NCI-H510A (cell line): ENCODE measurements at places on chromosomes 5 and 9.
A peak's percentile ranks its signal among the peaks of the same experiment; 100 is the strongest.

DNA sequence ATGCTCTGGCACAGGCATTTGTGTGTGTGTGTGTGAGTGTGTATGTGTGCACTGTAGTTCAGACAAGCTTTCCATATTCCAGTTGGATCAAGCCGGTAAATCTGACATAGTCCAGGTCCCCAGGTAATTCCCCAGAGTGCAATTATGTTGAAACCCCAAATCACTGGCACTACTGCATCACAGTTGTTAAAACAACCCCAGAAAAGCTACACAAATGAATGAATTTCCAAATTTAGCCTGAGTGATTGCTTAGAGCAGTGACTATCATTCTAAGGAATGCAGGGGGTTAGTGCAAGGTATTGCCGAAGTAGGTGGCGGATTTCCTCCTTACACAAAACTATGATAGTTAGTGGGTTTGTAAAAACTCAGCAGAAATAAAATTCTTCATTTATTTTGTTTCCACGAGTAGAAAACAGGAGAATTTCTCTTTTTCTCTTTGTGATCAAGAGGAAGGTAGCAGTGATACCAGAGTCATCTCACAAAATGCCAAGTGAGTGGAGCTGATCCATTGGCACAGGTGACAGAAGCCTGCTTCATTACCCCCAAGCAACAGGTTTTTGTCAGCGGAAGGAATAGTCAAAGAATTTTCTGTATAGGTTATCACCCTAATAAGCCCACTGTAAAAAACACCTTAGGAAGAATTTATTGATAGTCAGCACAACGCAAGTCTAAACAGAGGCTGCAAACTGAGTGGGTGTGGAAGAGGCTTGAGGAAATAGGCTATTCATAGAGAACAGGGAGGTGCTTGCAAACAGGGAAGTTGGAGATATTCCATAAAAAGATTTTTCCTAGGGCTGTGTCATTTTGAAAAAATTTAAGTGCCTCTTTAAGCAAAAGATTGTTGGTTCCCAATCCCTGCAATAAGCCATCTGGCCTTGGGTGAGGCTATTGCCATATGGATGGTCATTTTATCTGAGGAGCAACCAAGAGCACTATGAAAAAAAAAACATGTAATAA is 385.1 kb downstream of the CHSY3 start:
- no peak for DNase-seq

- no peak for DNase-seq
These were observed 271.8 kb upstream of the DMAC1 start for GRCh38 chr9:8071445-8071798.

- no peak for DNase-seq
These were observed 6.2 kb upstream of the ERGIC1 start for GRCh38 chr5:172827841-172828240.

- no peak for DNase-seq
These were observed 18.9 kb downstream of the SEMA4D start for GRCh38 chr9:89478821-89479668.

DNA sequence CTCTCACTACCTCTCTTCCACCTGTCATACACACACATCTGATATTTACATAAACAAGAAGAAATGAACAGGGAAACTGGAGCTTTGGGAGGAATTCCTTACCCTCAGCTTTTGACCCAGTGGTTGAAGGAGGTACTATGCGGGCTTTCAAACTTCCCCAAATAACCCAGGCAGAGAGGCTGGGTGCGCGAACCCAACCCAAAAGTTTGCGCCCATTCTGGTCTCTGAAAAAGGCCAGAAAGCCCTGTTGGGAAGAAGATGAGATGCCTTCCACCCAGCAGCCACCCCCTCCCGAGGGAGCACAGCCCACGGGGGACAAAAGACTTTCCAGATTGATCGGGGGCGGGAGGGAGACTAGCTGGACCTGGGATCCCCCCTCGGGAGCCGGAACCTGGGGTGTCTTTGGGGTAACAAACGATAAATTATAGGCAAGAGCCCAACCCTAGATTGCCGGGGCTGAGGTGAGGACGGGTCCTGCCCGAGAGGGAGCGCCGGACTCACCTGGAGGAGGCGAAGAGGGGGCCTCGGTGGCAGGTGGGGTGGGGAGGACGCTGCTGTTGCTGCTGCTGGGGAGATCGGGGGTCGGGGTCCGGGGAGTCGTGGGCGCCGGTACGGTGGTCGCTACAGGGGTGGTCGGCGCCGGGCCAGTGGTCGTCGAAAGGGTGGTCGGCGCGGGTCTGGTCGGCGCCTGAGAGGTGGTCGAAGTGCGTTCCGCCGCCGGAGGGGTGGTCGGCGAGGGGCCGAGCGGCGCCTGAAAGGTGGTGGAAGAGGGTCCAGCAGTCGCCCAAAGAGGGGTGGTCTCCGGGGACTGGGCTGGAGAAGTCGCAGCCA is 798 bp downstream of the MEGF9 start:
- DNase-seq: no peak

DNA sequence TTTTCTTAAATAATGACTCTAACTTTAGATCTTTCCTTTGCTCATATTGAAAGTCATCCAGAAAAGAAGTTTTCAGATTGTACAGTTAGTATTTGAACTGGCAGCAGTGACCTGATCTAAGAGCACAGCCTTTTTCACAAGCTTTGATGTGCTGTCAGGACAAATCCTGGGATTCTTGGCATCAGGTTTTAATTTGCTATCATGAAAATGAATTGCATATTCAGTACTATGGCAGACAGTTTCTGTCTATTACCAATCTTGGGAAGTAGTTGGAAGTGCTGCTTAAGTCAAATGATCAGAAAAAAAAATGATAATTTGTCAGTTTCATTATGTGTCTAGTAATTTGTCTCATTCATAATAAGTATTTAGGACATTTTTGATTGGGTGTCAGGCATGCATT is 925.6 kb upstream of the ARRDC3 start:
- no peak for DNase-seq

DNA sequence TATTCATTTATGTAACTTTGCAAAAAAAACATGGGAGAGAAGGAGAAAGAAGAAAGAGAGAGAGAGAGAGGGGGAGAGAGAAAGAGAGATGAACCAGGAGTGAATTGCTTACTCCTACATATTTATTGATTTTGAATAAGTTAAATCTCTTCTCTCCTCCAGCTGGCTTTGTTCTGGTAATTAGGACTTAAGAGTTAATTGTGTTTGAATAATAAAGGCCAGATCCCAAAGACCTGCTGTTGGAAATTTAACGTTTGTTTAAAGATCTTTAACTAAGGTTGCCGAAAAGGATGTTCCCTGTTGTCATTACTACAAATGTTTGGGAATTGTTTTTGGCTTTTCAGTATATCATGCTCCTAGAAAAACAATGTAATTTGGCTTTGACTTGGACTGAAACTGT is 473.0 kb downstream of the TUSC1 start:
- DNase-seq: no peak

DNA sequence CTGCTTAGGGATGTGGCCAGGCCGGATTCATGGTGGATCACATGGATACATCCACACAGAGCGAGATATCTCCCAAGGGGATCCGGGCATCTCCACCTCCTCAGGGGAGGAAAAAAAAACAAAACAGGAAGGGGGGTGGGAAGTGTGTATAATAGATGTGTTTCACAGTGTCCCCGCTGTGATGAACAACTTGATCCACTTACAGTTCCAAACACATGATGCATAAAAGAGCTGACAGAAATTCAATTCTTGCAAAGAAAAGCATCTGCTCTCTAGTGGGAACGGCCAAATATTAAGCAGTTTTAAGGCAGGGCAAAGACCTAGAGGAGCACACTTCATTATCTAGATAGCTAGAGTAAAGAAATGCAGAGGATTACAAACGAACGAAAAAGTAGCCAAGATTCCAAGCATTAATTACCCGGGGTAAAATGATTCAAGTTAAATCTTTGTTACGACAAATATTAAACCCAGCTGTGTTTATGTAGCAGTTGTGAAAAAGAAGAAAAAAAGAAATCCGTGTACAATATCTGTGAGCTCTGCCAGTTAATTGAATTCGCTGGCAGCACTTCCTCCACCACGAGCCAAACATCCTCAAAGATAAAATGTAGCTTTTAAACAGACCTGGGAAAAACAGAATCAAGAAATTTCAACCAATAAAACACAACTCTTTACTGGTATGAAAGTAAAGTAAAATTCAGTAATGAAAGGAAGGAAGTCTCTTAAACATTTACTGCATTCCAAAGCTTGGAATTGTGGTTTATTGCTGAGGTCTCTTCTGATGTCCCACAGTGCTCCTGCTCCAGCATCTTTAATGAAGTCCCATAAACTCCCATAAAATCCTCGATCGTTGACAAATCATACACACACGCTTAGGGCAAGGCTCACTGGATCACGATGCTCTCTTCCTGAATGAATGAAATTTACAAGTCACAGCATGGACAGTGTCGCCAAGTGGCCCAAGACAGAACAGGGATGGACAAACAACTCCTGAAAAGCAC is 213.0 kb downstream of the CRB2 start:
- DNase-seq: no peak

DNA sequence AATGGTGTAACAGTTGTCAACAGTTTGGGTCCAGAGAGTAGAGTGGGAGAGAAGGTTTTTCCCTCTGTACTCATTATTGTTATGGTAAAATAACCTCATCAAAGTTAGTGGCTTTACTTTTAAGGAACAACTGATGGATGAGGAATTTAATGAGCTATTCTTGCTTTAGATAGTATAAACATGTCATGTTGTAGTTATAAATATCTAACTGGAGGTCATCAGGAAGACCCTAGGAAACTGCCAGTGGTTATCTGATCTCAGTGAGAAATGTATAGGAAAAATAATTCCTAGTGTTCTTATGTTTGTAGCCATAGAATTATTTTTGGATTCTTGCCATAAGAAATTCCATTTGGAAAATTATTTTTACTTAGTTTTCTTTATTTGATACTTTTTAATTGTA is 4.1 kb downstream of the ERCC6L2 start:
- DNase-seq: no peak

GRCh38 chr5:151086905-151087360 is 6.1 kb upstream of the TNIP1 start:
- no peak for DNase-seq

DNA sequence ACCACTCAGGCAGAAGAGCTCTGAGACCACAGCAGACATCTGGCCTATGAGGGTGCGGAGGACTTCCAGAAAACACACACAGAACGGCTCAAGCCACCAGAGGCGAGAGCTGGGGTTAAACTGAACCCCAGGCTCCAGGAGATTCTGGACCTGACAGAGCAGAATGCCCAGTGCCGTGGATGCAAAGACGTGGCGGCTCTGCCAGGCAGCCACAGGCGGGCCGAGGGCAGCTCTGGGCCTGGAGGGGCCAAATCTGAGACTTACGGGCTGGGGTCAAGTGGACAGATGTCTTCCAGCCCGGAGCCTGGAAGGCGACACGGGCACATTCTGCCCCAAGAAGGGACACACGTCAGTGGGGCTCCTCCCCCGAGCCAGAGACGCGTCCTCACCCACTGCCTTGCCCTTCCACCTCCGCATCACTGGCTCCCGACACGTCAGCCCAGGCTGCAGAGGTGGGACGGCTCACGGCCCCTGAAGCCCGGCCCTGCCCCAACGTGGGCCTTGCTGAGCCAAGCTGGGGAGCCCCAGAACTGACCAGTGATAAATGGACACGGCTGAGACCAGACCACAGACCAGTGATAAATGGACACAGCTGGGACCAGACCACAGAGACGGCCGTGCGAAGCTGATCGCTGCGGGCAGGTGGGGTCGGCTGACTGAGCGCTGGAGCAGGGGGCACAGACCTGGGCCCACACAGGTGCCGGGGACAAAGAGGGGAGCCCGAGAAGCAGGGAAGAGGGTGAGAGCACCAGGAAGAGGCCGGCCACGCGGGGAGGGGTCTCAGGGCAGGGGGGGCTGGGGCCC is 40.9 kb upstream of the NSMF start:
- DNase-seq: no peak

DNA sequence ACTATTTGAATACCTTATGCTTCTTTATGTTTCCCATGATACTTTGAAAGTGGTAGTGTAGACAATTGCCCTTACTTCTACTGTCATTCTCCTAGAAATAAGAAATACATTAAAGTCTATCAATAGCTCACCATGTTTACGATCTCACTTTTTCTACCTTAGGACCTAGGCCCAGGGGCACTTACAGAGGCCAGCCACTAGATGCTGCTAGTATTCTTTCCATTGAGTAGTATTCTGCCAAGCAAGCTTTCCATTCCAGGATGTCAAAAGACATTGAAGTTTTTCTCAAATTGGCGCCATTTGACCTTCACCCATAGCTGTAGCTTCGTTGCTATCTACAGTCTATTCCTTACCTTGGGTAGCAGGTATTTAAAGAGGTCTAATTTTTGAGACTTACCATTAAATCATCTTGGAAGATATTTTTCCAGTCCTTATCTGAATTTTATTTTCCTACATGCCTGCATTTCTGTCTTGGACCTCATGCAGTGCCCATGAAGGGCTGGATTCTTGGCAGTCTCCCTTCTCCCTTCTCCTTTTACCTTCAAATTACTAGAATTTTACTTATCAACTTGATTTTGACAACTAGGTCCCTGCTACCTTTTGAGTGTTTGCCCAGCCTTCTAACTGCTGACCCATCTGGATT is 246.0 kb upstream of the NUDT12 start:
- peak; percentile 11 for DNase-seq

DNA sequence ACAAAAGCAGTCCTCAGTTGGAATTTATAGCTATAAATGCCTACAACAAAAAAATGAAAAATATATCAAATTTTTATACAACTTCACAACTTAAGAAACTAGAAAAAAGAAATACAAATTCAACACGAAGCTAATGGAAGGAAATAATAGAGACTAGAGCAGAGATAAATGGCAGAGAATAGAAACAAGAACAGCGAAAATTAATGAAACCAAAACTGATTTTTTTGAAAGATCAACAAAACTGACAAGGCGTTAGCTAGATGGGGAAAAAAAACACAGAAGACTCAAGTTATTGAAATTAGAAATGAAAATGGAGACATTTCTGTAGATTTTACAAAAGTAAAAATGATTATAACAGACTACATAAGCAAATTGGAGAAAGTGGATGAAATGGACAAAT is 20.6 kb downstream of the TPD52L3 start:
- no peak for DNase-seq

GRCh38 chr5:53330491-53330890 is 149.9 kb upstream of the FST start:
- no peak for DNase-seq

GRCh38 chr5:78560000-78560855 is 88.3 kb downstream of the LHFPL2 start:
- no peak for DNase-seq

GRCh38 chr9:2524601-2525000 is 97.0 kb upstream of the VLDLR start:
- no peak for DNase-seq

GRCh38 chr9:31078175-31078574 is 1306.3 kb upstream of the ACO1 start:
- no peak for DNase-seq

DNA sequence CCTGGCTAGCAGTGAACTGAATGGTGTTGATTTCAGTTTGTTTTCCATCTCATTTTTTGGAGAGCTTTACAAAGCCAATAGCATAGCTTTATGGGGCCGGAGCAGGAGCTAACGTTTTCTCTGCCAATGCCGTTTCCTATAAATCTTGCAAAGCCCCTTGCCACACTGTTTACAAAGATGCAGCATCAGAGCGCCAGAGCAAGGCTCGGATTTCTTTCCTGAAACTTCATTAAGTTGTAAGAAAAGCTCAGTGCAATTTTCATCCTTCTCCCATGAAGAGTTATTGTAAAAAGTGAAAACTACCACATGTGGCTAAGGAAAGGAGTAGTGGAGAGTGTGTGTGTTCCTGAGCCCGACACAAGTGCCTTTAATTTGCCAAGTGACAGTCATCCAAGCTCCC is 178.2 kb upstream of the GDNF start:
- no peak for DNase-seq
